ENCODE measurements at places on chromosomes 5 and 9.
A peak's percentile ranks its signal among the peaks of the same experiment; 100 is the strongest.

- DNase-seq = no peak
Observed at GRCh38 chr9:22009506-22009867, 382 bp upstream of the CDKN2B start.

GRCh38 chr9:122190597-122191381 is 31.1 kb downstream of the MORN5 start:
- DNase-seq = no peak

DNA sequence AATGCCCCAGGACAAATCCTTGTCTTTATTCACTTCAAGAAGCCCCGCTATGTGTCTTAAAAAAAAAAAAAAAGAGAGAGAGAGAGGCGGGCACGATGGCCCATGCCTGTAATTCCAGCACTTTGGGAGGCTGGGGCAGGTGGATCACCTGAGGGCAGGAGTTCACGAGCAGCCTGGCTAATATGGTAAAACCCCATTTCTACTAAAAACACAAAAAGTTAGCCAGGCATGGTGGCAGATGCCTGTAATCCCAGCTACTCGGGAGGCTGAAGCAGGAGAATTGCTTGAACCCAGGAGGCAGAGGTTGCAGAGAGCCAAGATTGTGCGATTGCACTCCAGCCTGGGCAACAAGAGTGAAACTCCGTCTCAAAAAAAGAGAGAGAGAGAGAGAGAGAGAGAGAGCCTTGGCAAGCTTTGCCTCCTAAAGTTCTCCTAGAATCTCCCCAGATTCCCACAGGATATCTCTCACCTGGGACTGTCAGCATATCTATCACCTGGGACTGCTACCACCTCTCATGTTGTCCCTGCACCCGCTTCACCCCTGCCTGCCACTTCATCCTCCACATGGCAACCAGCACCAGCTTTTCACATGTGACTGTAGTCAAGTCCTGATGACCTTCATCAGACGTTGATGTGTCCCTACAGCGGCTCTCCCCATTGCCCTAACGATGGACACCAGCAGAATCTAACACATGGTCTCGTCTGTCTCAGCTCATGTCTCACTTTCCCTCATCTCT is 5.8 kb downstream of the ITK start:
- no peak for DNase-seq

GRCh38 chr9:120369608-120370220 is 210.3 kb downstream of the CDK5RAP2 start:
- peak; percentile 48 for DNase-seq

- DNase-seq = no peak
Observed at GRCh38 chr5:157322581-157322980, 56.7 kb downstream of the CYFIP2 start.

GRCh38 chr9:134364391-134365114 is 38.3 kb downstream of the RXRA start:
- DNase-seq = no peak

GRCh38 chr9:86676396-86676795 is 270.9 kb downstream of the GAS1 start:
- DNase-seq = no peak

DNA sequence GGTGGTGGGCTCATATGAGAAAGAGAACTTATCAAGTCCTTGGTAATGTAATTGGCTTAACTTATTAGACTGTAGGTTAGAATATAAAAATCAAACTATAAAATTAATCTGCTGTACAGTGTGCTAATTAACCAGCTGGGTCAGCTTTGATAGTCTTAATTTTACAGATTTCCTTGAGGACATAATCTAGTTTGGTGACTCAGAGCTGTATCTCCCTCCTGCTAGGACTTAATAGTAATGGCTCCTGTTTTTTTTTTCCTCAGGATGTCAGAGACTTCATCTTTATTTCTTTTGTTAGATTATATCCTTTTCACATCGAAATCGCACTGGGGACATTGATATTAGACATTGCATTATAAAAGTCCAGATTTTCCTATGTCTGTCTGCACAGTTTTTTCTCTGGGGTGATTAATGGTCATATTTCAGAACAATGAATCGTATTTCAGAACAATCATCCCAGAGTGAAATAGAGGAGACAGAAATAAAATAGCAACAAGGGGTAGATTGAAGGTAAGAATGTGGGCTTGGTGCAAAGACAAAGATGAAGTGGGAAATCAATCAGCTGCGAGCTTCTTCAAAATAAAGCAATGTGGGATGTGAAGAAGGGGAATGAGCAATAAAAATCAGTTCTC is 346.4 kb upstream of the RIOK2 start:
- DNase-seq = no peak

DNA sequence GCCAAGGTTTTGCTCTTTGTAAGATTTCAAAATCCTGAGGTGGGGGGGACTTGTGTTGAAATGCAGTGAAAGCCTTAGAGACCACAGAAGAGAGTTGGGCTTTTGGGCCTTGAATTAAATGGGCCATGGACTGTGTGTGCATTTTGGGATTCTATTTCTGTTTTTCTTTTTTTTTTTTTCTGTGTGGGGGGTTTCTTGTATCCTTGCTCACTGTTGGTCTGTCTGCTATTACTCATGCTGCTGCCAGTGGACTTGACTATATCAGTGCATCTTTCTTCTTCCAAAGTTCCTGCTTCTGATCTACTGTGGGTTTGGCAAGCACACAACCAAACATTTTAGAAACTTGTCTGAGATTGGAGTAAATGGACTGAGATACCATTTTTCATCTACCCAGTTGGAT is 344.9 kb downstream of the ARL15 start:
- no peak for DNase-seq

- DNase-seq = no peak
Observed at GRCh38 chr9:118533101-118533500, 828.9 kb downstream of the TLR4 start.

DNA sequence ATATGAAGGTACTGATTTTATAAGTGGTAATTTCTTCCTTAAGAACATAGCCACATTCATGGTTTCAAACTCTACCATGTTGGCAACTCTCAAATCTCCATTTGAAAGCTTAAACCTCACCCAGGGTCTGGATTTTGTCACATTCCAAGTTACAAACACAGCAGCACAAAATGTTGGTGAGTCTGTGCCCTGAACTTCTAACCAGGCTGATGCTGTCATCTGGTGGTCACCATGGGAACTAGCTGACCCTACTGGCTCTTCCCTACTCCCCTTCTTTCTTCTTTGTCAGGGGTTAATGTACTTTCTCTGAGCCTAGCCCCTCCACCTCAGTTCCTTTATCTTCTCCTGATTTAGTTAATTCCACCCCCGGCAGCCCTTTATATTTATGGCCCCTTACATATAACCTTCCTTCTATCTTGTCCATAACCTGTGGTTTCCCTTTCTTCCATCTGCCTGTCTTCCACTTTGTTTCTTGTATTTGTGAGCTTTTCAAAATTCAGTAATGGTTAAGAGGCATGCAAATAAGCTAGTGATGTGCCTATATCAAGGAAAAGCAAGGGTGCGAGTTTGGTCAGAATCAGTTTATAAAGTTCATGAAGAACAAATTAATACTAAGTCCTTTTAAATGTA is 35.9 kb downstream of the TGFBR1 start:
- DNase-seq = no peak

GRCh38 chr9:87491523-87491922 is 6.1 kb upstream of the DAPK1 start:
- no peak for DNase-seq

- DNase-seq = no peak
Observed at GRCh38 chr5:173310218-173310769, 17.9 kb downstream of the STC2 start.

- DNase-seq = peak; percentile 53
Observed at GRCh38 chr5:171315386-171315891, 6.4 kb downstream of the TLX3 start.

DNA sequence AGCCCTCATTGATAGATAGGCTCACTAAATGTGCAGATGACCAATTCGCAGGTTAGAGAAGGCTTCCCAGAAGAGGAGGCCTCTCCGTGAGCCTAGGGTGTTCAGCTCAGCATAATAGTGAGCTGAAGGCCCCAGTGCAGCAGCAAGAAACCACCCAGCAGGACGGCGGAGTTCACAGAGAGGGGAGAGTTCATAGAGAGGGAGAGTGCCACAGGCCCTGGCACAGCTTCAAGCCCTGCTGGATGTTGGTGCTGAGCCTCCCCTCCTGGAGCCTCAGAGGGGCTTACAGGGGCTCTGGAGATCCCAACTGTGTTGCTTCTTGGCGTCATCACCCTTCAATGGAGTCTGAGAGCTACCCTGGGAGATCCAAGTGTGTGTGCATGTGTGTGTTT is 2.1 kb downstream of the SLC22A5 start:
- no peak for DNase-seq

DNA sequence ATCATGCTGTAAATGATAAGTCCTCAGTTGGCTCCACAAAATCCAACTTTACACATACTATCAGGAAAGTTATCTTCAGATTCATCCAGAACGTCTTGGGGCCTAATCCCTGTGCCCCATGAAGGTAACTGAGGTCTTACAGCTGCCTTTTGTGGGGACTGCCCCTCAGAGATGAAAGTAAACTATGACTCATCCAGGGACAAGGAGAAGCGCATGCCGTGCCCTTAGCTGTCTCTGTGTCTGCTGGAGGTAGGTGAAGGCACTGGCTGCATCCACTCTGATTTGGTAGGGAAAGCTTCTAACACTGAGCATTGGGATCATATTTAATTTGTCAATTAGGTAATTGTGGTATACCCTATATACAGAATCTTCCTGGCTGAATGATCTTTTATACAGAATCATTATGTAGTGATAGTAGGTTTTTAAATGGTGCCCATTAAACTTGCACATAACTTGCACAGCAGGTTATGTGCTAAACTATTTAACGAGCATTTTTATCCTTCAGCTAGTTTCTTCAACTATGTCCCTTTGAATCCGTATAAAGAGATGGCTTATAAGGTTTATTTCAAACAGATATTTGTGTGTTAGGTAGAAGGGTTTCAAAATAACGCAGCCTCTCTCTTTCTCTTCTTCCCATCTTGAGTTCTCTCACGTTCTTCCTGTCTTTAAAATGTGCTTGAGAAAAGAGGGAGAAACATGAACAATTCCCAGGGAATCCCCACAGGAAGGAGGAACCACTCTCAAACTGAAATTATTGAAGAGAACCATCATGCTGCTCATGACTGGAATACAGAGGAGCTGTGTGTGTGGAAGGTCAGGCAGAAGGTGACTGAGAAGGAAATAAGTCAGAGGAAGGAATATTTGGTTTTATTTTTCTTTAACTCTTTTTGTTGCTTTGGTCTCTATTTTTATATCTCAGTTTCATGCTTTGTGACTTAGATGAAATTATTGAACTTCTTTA is 250.9 kb downstream of the CD180 start:
- no peak for DNase-seq

- DNase-seq = no peak
Observed at GRCh38 chr5:56299212-56299611, 66.1 kb upstream of the ANKRD55 start.

- peak; percentile 91 for DNase-seq
Observed at GRCh38 chr5:134526483-134527155, 1.1 kb downstream of the JADE2 start.

DNA sequence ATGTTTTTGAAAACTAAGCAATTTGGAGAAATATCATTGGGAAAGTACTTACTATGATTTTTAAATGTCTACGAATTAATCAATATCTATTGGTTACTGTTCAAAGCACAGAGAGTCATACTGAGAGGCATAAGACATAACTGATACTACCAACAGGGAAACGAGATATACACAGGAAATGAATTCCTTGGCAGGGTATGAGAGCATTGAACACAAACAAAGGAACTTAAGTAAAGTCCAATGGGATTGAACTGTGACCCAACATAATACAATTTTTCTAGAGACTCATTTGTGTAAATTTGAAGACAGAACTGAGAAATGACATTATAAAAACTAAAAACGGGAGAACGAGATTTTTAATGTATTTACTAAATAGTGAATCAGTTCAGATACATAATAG is 1.3 kb upstream of the ITGA1 start:
- no peak for DNase-seq
